Muscle of leg (tissue), 16 donors: ENCODE measurements at places on chromosomes 12 and 14. TPM values are rescaled to one million over a fixed set of nuclear protein-coding genes. Genes with fewer than 3 reads are reported as not detected.

KLRC2 gene
- 0.13 TPM for total RNA-seq

PRPH gene
- 1.4 TPM for total RNA-seq

FAM181A gene
- total RNA-seq, result not detected

SPX gene
- total RNA-seq, result 12.9 TPM

RPGRIP1 gene
- total RNA-seq, result 0.18 TPM

GALNT6 gene
- 0.35 TPM for total RNA-seq

HOXC10 gene
- 7.6 TPM for total RNA-seq

TSPAN9 gene
- 56.6 TPM for total RNA-seq

ACSM4 gene
- total RNA-seq, result not detected

ARHGAP9 gene
- total RNA-seq, result 3.6 TPM

CDKN3 gene
- total RNA-seq, result 24.8 TPM

SLC25A47 gene
- total RNA-seq, result 0.09 TPM
